ENCODE measurements at places on chromosomes 16 and 17. TPM values are rescaled to one million over a fixed set of nuclear protein-coding genes. Genes with fewer than 3 reads are reported as not detected.
A peak's percentile ranks its signal among the peaks of the same experiment; 100 is the strongest.

DNA sequence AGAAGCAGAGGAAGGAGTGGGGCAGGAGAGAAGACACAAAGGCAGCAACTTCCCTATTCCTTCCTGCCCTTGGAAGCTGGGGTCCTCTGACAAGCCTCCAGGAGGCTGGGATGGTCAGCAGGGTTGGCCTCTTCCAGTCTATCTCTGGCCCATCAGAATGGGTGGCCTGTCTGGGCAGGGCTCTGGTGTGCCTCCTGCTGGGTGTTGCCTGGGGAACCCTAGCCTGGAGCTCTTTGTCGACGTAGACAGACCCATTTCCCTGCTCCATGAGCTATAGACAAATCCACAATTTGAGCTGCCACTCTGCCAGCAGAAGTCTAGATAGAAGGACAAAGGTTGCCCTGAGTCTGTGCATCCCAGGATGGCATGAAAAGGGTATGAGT lies 11.4 kb downstream of the IGFBP4 start:
- DNase-seq, result no peak

DNA sequence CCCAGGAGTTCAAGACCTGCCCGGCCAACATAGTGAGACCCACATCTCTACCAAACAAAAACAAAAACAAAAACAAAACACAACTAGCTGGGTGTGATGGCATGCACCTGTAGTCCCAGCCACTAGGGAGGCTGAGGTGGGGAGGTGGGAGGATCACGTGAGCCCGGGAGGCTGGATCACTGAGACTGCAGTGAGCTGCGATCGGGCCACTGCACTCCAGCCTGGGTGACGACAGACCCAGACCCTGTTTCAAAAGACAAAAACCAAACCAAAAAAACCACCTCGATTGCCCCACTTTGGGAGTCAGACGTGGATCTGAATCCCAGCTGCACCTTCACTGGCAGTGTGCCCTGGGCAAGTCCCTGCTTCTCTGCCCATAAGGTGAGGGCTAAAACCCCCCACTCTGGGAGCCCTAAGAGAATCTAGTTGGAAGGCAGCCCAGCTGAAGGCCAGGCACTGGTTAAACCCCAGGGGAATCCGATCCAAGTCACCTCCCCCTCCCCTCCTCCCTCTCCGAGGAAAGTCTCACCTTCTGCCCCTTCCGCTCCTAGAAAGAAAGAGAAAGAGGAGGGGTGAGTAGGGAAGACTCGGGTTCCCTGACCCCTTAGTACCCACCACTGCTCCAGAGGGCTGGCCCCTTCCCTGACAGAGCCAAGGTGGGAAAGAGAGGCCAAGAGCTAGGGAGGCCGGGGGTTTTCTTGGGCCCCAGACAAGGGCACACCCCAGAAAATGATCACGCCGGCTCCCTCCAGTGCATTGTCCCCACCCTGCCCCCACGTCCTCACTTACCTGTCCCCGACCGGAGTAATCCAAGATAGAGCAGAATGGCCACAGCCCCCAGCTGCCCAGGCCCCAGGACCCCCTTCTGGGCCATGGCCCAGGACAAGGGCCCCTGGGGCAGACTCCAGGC lies 647 bp downstream of the PRSS8 start:
- no peak for DNase-seq

BEAN1 gene
- polyA plus RNA-seq, result 0.04 TPM

DNA sequence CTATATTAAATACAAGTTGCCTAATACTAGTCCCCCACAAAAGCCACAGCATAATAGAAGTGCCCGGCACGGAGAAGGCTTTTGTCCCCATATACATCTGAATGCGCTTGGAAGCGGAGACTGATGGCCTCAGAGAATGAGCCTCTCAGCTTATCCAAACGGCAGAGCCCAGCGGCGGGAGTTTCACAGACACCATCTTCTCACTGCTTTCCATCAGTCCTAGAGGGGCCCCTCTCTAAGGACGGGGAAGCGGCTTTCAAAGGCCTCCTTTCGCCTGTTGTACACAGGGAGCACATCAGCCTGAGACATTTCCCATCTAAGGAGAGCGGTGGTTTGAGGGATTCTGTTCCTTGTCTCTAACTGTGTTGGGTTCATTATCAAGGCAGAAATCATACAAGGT lies 16.9 kb downstream of the NXN start:
- DNase-seq, result no peak

C16orf92 gene
- polyA plus RNA-seq, result not detected

DNA sequence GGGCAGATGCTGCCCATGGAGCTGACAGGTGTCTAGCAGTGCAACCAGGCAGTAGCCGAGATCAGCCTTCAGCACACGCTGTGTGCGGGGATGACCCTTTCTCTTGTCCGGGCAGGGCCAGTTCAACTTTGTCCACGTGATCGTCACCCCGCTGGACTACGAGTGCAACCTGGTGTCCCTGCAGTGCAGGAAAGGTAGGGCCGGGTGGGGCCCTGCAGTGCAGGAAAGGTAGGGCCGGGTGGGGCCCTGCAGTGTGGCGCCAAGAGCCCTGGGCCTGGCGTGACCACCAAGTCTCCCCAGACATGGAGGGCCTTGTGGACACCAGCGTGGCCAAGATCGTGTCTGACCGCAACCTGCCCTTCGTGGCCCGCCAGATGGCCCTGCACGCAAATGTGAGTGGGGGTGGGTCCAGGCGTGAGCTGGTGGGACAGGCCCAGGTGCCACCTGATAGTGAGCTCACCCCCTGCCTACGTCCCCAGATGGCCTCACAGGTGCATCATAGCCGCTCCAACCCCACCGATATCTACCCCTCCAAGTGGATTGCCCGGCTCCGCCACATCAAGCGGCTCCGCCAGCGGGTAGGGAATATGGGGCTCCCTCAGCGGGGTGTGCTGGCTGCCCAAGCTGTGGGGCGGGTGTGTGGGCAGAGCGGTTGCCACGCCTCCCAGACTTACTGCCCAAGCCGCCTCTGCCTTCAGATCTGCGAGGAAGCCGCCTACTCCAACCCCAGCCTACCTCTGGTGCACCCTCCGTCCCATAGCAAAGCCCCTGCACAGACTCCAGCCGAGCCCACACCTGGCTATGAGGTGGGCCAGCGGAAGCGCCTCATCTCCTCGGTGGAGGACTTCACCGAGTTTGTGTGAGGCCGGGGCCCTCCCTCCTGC lies 40.2 kb downstream of the TSC2 start:
- DNase-seq, result no peak

DNA sequence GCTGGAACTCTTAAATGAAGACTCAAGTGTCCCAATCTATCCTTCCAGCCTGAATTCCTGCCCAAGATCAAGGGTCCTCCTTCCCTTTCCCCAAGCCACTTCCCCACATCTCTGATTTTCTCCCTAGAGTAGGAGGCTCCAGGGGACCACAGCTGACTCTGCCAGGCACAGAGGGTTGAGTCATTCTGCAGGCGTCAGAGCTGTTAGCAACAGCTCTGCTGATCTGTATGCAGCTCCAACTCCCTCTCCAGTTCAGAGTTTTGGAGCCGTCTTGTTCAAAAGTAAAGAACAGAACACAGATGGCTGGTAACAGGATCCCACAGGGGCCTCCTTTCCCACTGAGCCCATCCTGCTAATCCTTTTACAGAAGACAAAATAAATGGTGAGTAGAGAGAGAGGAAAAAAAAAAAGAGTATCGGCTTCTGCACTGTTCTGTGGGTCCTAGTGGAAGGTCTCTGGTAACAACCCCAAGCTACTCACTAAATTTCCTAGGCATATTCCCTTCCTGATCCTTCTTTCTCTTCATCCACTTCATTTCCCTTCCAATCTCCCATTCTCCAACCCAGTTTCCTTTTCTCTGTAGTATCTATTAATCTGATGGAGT lies 13.4 kb upstream of the TAOK1 start:
- no peak for DNase-seq

TRPV2 gene
- polyA plus RNA-seq, result 0.11 TPM

NKD1 gene
- 0.10 TPM for polyA plus RNA-seq

- no peak for DNase-seq
Observed at GRCh38 chr17:44960691-44961090, 7.4 kb downstream of the C1QL1 start.

DNA sequence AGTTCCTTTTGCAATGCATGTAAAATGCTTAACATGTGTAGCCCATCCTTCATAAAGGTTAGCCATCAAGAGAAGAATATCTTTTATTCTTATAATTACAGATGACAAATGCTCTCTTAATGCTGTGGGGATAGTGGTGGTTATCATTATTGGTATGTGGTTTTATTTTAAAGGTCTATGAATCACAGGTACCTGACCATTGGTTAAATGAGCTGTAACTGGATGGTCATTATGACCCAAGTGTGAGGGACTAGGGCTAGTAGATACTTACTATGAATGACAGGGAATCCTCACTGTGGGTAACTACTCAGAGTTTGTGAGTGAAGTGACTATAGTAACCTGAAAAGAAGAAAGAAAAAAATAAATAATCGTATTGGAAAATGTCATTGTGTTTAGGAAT lies 78.8 kb downstream of the CDRT15 start:
- no peak for DNase-seq

EFCAB3 gene
- polyA plus RNA-seq, result not detected

DNA sequence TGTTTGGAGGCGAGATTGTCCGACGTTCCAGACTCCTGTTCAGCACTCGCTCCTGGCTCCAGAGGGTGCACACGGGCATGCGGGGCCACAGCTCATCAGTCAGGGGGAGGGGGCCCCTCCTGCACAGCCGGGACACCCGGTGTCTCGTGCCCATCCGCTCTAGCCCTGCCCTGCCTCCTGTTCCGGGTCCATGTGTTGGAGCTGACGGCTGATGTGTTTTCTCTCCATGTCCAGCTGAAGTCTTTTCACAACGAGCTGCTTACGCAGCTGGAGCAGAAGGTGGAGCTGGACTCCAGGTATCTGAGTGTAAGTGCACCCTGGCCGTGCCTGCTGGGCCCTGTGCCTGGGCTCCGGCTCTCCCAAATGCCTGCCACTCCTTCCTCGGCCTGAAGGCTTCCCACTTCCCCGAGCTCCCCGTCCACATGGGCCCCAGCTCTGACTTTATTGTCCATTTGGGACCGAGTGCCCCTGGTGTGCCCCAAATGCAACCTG lies 50.5 kb downstream of the BAIAP2 start:
- no peak for DNase-seq

DNA sequence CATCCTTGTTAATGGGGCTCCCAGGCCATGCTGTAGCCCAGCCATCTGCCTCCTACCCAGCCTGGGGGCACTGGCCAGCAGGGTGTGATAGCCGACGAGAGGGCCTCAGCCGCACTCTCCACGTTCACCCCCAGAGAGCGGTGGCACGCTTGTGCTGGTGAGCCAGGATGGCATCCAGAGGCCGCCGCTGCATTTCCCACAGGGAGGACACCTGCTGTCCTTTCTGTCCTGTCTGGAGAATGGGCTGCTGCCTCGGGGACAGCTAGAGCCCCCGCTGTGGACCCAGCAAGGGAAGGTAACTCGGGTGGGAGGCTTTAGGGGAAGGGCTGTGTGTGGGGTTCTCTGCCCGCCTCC lies 27.4 kb downstream of the SGSM2 start:
- DNase-seq, result no peak

GRCh38 chr17:38870259-38871165 lies 654 bp downstream of the LASP1 start:
- DNase-seq, result no peak

DNA sequence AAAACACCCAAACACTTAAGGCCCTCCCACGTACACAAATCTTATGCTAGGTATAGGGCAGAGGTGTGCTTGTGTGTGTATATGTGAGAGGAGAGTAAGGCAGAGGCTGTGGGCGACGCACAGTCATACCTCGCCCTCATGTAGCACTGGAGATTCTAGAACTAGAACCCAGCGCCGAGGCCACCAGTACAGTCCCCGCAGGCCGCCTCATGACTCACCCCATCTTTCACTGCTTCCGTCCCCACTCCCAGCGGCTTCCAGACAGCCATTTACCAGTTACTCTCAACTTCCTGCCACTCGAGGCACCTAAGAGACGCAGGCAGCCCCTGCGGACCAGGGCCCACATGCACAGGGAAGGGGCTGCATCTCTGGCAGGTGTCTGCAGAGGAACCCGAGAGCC lies 23.2 kb upstream of the CYTH1 start:
- DNase-seq, result no peak

STXBP4 gene
- polyA plus RNA-seq, result 0.74 TPM

GRCh38 chr16:51439271-51439670 lies 288.2 kb upstream of the SALL1 start:
- DNase-seq, result no peak

- DNase-seq, result no peak
Observed at GRCh38 chr16:73601911-73602310, 554.0 kb upstream of the ZFHX3 start.

MYL4 gene
- polyA plus RNA-seq, result not detected

GRCh38 chr16:81511371-81511770 lies 66.8 kb downstream of the CMIP start:
- DNase-seq, result peak; percentile 93

DNA sequence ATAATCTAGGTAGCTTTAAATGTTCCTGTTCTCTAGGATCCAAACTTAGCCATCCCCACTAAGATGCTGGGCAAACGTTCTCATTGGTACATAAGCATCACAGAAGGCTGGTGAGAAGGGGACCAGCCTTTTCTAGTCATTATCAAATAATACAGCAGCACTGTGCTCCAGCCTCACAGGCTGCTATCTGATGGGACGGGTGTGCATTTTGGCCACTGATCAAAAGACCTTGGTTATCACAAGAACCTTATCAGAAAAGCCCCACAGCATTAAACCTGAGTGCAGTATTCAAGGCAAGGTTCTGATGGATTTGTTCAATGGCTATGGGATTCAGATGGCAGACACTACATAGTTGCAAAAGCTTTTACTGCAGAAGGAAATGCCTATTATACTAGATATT lies 19.1 kb upstream of the KPNB1 start:
- DNase-seq, result no peak

DNA sequence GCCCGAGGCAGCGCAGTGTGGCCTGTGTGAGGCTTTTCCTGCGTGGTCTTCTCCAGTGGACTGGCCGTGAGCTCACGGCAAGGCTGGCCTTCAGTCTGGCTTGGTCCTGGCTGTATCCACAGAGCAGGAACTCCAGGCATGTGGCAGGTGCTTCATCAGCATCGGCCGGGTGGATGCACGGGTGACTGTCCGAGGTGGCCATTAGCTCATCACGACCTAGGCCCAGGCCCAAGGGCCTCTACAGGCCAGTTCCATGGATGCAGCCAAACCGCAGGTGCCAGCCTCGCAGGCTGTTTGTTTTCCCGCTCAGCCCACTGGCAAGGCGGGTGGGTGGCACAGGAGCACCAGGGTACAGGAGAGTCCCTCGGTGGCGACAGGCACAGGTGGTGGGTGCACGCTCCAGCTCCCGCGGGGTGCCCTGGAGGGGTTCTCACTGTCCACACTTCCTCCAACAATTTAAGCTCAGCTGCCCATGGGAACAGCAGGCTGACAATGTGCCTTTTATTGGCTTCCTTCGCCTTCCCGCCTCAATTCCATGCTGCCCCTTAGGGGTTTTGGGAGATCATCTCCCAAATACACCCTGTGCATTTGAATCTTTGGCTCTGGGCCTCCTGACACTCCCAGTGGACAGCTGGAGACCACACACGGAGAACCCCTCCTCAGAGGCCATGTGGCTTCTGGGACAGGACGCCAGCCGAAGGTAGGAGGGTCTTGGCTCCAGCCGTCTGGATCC lies 33.0 kb downstream of the ENGASE start:
- no peak for DNase-seq

All from foreskin keratinocyte (primary cell).